T follicular helper cell (primary cell): ENCODE measurements at places on chromosomes 5 and 9.

DNA sequence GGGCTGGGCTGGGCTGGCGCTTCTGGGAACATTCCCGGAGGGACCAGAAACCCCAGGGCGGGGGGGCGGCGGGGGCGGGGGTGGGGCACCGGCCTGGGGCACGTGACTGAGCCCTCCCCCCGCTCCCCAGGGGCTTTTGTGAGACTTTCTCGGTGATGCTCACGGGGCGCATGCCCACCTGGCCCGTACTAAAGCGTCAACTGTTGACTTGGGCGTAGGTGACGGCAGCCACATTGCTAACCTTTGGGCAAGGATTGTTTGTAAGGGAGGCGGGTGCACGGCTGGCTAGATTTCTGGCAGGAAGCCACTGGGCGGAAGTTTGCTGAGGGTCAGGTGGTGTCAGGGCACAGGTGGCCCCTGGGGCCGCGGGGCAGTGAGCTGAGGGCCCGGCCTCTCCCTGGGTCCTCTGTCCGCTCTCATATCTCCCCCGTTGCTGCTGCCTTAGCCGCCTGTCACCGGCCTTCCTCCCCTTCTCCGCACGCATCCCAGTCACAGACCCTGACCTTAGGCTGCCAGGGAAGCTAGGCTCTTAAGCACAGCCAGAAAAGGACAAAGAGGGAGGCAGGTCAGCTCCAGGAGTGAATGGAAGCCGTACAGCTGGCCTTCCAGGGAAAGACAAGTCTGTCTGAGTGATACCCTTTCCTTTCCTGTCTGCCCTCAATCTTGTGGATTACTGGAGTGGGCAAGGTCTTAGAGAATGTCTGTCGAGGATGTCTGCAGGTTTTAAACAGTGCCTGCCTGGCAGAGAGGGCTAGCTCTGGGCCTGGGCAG is 812 bp downstream of the CACFD1 start:
- DNase-seq = peak; percentile 37

GRCh38 chr5:107982703-107983425 is 312.1 kb upstream of the EFNA5 start:
- no peak for DNase-seq

DNA sequence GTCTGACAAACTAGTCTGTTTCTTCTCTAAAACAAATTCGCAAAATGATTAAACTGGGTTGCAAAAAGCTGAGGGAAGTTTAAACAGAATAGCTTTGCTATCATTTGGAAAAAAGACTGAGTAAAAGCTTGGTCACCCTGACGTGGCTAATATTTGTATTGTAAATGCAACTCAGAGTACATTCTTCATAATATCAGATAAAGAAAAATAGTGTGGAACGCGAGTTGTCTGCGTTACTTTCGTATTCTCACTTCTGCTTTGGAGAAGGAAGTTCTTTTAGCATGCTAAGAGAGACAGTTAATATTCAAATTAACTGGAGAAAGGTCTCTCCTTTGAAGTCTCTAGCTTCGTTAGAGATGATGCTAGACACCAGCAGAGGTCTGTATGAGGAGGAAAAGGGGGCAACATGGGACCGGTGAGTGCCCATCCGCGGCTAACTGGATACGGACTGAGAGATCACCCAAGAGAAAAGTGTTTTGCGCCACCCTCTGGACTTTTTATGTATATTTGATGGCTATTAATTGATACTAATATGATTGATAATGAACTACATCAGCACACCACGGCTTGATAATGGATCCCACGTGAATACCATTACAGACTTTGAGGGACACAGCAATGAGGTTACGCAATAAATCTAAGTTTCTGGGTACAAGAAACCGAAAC is 2.9 kb upstream of the CNTRL start:
- no peak for DNase-seq

GRCh38 chr5:43039471-43040286 is 440 bp downstream of the ANXA2R start:
- DNase-seq = peak; percentile 58

DNA sequence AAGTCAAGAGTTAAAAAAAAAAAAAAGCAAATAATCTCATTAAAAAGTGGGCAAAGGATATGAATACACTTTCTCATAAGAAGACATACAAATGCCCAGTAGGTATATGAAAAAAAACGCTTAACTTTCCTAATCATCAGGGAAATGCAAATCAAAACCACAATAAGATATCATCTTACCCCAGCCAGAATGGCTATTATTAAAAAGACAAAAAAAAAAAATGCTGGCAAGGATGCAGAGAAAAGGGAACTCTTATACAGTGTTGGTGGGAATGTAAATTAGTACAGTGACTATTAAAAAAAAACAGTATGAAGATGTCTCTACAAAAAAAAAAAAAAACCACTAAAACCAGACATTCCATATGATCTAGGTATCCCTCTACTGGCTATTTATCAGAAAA is 79.4 kb downstream of the LPAR1 start:
- no peak for DNase-seq

DNA sequence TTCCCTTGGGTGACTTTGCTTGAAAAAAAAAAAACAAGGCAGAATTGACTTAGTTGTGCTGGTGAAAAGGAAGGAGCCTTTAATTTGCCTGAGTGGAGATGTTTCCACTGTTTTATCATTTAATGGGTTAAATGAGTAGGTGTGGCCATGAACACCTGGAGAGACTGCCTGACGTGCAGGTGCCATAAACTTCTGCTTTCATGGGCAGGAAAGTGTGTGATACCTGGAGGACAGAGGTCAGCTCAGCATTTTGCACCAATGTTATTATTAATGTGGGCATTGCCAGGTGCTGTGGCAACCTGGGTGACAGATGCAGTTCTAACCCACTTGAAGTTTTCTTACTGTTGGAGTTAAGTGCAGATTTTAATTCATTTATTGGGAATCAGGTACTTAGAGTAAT is 145.4 kb downstream of the CD180 start:
- DNase-seq = no peak

GRCh38 chr9:128204858-128205257 is 1.7 kb downstream of the DNM1 start:
- no peak for DNase-seq

DNA sequence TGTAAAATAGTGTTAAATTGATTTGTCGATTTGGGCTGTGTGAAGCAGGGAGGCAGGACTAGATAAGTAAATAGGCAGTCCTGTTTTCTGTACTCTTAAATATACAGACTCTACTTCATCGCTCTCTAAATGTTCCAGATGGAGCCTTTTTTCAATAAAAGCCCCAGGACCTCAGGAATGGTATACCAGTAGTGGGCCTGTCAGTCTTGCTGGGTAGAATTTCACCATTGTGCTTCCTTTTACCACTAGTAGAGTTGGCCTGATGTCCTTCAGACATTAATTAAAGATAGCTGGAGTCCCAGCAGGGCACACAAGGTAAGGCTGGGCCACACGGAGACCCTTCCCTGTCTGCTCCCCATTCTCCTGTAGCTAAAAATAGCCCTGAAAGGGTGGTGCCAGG is 6.0 kb downstream of the SNX18 start:
- DNase-seq = no peak

GRCh38 chr5:79552984-79553383 is 39.0 kb upstream of the HOMER1 start:
- no peak for DNase-seq

- no peak for DNase-seq
These were observed 23.9 kb upstream of the SH3PXD2B start for GRCh38 chr5:172478256-172478655.

DNA sequence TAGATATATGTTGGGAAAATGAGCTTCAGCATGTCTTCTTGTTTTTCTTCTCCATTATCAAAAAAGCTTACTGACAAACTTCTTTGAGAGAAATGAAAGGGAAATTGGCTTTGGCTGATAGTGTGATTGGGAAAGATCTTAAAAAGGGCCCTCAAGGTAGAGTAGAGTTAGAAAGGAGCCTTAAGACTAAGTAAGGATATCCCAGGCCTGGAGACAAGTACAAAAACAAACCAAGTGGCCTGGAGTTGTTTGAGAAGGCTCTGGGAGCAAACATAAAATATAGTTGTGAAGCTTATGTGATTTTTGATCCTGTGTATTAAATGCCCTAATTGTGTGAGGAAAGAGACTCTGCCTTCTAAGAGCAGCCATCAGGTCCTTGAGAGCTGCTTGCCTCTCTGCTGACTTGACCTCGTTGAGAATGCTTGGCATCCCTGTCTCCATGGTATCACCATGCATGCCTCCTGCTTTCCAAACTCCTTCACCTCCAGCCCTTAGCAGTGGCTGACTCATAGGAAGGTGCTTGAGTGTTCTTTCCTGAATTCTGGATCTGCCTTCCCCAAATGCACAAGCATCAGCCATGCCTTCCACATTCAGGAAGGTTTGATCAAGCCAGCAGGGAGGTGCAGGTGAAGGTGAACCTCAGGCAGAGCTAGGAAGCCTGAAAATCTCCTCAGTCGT is 78.9 kb downstream of the SMARCA2 start:
- no peak for DNase-seq

DNA sequence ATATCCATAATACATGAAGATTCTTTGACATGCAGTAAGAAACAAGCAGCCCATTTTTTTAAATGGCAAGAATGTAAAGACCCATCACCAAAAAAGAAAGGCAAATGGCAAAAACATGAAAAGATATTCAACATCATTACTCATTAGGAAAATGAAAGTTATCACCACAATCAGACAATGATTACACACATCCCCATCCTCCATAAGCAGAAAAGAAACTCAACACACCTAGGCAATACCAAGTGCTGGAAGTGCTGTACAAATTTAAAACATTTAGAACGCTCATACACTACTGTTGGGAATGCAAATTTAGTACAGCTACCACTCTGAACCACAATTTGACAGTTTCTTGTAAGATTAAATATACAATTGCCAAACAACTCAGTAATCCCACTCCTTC is 466.7 kb downstream of the ACTL7B start:
- DNase-seq = no peak

GRCh38 chr9:99177576-99178366 is 44.0 kb downstream of the ALG2 start:
- no peak for DNase-seq

- DNase-seq = no peak
These were observed 119.8 kb downstream of the ENTREP1 start for GRCh38 chr9:69444791-69445190.

DNA sequence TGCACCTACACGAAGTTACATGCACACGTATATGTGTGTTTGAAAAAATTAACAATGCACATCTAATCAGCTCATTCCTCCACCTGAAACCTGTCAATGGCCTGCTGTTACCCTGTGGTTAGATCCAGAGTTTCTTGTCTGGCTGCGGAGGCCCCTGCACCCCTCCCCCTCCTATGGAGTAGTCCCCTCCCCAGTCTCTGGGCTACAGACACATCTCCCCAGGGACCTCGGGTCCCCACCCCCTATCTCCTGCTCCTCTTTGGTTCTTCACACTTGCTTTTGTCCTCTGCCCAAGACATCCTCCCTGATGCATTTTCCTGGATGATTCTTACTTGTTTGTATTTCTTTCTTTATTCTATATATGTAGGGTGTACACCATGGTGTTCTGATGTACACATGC is 27.2 kb downstream of the FAM240B start:
- no peak for DNase-seq

DNA sequence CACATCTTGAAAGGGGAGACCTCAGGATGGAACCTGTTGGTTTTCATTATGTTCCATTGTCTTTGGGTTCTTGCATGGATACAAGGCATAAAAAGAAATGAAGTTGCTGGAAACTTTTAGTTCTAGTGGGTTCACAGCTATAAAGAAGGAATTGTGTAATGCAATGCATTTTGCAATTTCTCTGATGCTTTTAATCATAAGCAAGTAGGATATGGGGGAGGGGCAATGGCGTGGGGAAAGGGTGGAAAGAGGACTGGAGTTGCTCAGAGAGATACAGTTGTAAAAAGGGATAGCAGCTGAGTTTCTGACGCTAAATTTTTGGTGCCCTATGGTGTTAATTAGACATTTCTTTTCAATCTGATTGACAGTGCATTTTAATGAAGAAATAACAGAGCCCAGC is 88.6 kb upstream of the FANCC start:
- no peak for DNase-seq

DNA sequence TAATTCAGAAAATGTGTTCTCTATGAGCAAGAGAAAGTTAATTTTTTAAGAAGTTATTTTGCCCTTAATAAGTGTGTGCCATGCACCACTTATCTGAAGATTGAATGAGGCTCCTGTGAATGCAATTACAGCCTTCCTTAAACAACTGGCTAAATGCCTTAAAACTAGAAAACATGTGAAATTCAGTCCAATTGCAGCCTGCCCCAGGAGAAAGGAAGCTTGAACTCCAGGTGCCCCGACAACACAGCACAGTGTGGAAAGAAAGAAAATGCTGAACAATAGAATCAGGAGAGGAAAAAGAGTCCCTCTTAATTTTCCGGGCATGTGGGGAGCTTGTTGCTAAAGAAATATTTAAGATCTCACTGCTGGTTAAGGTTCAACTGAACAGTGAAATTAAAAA is 8.8 kb downstream of the LHFPL2 start:
- DNase-seq = no peak
